ENCODE measurements at places on chromosomes 6 and 20. TPM values are rescaled to one million over a fixed set of nuclear protein-coding genes. Genes with fewer than 3 reads are reported as not detected.

The CST4 gene
- total RNA-seq, result not detected

The IER3 gene
- 256 TPM for total RNA-seq

The SDCBP2 gene
- 2.2 TPM for total RNA-seq

The TMEM14A gene
- total RNA-seq, result 4.8 TPM

The FAXC gene
- total RNA-seq, result 0.14 TPM

The NKAIN2 gene
- total RNA-seq, result not detected

The SYCP2L gene
- not detected for total RNA-seq

The COL12A1 gene
- 404 TPM for total RNA-seq

The CCN6 gene
- not detected for total RNA-seq

The CDH4 gene
- total RNA-seq, result 0.14 TPM

The FAM209A gene
- total RNA-seq, result not detected

The SLC4A11 gene
- 2.2 TPM for total RNA-seq

The SEMG2 gene
- not detected for total RNA-seq

The ENPP1 gene
- total RNA-seq, result 67.4 TPM

The RSPH3 gene
- 7.3 TPM for total RNA-seq

The IRF4 gene
- not detected for total RNA-seq

The MAPK13 gene
- 21.9 TPM for total RNA-seq

The GPX5 gene
- not detected for total RNA-seq

The SPATS1 gene
- total RNA-seq, result not detected

The HSD17B8 gene
- 1.5 TPM for total RNA-seq

The SLC17A3 gene
- total RNA-seq, result not detected

The LY6G5B gene
- 5.2 TPM for total RNA-seq

The IGF2R gene
- total RNA-seq, result 235 TPM

The MLN gene
- total RNA-seq, result not detected

The LIN28B gene
- total RNA-seq, result 34.4 TPM

The KCNK5 gene
- total RNA-seq, result not detected

The TMEM74B gene
- total RNA-seq, result not detected

The XKR7 gene
- not detected for total RNA-seq

The SAMD5 gene
- 1.1 TPM for total RNA-seq

The PTK7 gene
- 157 TPM for total RNA-seq

The SIRPB1 gene
- 2.2 TPM for total RNA-seq

The PSORS1C2 gene
- total RNA-seq, result not detected

The DLL1 gene
- 0.86 TPM for total RNA-seq

The HMGCLL1 gene
- total RNA-seq, result not detected

The TCP11 gene
- 0.66 TPM for total RNA-seq

The TCF21 gene
- total RNA-seq, result 10.3 TPM

The FAM83C gene
- total RNA-seq, result not detected

The REPS1 gene
- total RNA-seq, result 35.9 TPM

The ME1 gene
- 7.4 TPM for total RNA-seq

The SSTR4 gene
- not detected for total RNA-seq

The EGFL8 gene
- 0.86 TPM for total RNA-seq

The CRYBG1 gene
- total RNA-seq, result 3.1 TPM

The MOG gene
- not detected for total RNA-seq

The HLA-DMB gene
- total RNA-seq, result not detected

The NHLRC1 gene
- total RNA-seq, result 2.0 TPM

The MYB gene
- 0.43 TPM for total RNA-seq

The MRAP2 gene
- total RNA-seq, result not detected

The SFT2D1 gene
- total RNA-seq, result 30.0 TPM

The VSTM2L gene
- 0.22 TPM for total RNA-seq

The PRDM13 gene
- not detected for total RNA-seq

The CCR6 gene
- total RNA-seq, result not detected

The CCN5 gene
- 1.3 TPM for total RNA-seq

The FAM217A gene
- not detected for total RNA-seq

Data from placental pericyte (primary cell).